ENCODE measurements at places on chromosomes 7 and 10. TPM values are rescaled to one million over a fixed set of nuclear protein-coding genes. Genes with fewer than 3 reads are reported as not detected.

GRCh38 chr7:105496521-105496920 is 25.6 kb downstream of the PUS7 start:
- DNase-seq, result no peak

DNA sequence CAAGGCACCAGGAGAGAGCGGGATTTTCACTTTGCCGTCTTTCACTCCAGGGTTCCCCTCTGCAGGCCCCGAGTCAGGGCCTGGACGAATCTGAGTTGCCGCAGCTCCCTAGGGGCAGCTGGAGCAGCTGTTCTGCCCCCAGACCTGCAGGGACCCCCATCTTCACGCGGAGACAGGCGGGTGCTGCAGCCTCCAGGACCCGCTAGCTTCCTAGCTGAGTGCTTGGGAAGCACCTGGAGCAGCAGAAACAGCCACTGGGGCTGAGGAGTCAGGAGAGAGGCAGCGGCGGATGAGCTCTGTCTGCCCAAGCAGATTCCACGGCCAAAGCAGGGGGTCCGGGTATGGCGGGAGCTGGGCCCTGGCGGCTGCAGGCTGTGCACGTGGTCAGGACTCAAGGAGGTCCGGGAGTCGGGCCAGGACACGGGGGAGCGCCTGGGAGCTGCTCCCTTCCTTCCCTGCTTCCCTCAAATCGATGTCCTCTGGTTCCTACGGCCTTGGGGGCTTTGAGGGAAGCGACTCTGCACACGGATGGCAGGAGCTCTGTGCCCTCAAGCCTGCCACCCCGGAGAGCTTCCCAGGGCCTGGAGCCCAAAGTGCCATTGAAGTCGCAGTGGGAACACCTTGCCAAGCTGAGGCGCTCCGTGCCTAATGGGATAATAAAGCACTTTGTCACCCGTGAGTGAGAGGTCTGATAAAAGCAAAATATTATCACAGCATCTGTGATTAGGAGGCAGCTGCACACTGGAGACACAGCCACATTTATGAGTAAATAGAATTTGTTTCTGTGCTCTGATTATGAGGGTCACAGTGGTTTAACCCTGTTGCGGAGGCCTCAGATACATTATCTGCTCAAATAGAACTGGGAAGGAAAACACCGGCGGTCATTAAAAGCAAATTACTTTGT is 17.2 kb downstream of the MNX1 start:
- DNase-seq, result peak; percentile 55

GRCh38 chr7:54663603-54664234 is 95.3 kb downstream of the SEC61G start:
- peak; percentile 3 for DNase-seq

DNA sequence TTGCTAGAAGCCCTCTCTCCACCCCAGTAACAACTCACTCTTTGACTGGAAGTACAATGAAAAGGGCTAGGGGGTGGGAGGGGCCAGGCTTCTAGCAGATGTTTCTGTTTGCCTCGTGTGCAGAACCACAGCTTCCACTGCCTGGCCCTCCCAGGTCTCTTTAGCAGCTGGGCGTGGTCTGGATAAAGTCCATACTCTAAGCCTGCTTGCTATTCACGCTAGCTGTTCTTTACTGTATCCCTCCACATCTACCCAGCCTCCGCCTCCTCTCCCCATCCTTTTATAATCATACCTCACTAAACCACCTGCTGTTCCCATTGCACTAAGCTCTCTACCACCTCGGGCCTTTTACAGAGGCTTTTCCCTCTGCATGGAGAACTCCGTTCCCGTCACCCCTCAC is 288.8 kb downstream of the CAMK1D start:
- DNase-seq, result peak; percentile 81

The CPA4 gene
- 7.9 TPM for polyA plus RNA-seq

The SPDYE2 gene
- 3.2 TPM for polyA plus RNA-seq

Data from large intestine (tissue), 12 donors.